ENCODE measurements at places on chromosomes 5 and 9.

- DNase-seq: no peak
Measured at GRCh38 chr5:51397996-51398395, 14.7 kb downstream of the ISL1 start.

DNA sequence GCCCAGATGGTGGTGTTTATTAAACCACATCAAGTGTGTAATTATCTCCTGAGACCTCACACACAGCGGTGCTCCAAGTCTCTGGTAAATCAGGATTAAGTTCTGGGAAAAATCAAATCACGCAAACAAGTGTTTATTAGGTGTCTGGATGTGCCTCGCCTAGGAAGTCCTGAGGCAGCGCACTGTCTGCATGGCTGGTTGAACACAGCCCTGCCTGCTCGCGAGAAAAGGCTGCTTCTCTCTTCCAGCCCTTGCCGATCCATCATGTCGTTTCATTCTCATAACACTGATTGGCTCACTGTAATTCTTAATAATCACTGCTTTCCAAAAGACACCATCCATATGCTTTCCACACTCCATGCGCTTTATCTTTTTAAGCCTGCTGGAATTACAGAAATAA is 229.6 kb upstream of the DAP start:
- no peak for DNase-seq

GRCh38 chr5:56951946-56952691 is at the start of gene MIER3:
Gene MIER3, minus strand, starts transcription at chr5:56952123. Its CDS starts 21 bp downstream, at chr5:56952102.
- peak; percentile 47 for DNase-seq

- no peak for DNase-seq
Measured at GRCh38 chr9:11025775-11026174, 413.0 kb upstream of the PTPRD start.

DNA sequence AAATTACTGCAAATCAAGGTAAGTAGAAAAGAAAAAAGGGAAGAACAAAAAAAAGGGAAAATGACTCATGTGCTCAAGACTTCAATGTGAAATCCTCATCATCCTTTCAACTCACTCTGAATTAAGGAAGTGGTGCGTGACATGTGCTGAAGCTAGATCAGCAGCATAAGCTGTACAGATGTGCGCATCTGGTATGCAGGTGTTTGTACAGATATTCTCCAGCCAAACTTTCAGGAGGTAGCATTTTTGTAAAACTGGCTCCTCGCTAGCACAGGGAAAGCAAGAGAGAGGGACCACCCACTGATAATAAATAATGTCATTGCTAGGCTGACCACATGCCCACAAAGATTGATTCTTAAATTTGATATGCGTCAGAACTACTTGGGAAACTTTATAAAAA is 253.9 kb upstream of the RGMB start:
- DNase-seq: no peak

GRCh38 chr5:152367554-152367953 is 37.5 kb downstream of the NMUR2 start:
- DNase-seq: no peak

DNA sequence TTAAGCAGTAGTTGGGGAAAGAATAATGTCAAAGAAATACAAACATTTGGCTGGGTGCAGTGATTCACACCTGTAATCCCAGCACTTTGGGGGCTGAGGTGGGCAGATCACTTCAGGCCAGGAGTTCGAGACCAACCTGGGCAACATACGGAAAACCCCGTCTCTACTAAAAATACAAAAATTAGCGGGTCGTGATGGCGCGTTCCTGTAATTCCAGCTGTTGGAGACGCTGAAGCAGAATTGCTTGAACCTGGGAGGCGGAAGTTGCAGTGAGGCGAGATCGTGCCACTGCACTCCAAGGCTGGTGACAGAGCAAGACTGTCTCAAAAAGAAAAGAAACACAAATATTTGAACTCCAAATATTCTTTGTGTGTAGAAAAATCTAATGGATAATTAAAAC is 4.7 kb downstream of the MATR3 start:
- no peak for DNase-seq
